ENCODE measurements at places on chromosomes 3 and 15.
A peak's percentile ranks its signal among the peaks of the same experiment; 100 is the strongest.

DNA sequence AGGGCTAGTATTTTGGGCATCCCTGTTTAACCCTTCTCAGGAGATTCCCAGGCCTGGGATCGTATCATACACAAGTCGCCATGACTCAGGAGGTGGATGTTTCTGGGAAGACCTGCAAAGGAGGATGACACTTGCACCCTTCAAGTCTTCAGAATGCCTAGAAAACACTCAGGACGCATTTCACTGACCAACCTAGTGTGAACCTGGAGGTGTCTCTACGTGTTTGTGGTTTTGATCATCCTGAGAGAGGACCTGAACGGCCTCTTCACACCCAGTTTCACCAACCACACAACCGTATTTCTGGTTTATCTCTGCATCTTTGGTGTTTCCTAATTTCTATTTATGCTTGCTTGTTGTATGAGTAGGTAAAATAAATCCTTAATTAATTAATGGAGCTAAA is 2.8 kb upstream of the CLDND1 start:
- DNase-seq, result no peak

DNA sequence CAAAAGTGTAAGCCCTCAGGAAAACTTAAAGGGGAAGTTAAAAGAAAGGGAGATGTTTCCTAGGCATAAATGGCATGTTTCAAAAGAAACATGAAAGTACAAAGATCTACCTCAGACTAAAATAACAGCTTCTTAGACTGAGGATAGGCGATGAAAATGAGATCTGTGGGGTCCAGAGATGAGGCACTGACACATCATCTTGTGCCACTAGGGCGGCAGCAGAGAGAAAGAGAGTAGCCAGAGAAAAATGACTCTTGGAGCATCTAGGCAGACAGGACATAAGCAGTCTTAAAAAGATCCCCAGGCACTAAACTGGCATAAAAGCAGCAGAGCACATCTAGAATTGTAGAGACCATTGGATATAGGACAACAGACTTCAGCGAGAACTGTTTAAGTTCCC is 42.5 kb upstream of the RFX7 start:
- no peak for DNase-seq

GRCh38 chr3:117059067-117059955 is 349.7 kb downstream of the TUSC7 start:
- DNase-seq, result peak; percentile 44

- no peak for DNase-seq
Measured at GRCh38 chr15:63600001-63600615, 2.9 kb downstream of the FBXL22 start.

DNA sequence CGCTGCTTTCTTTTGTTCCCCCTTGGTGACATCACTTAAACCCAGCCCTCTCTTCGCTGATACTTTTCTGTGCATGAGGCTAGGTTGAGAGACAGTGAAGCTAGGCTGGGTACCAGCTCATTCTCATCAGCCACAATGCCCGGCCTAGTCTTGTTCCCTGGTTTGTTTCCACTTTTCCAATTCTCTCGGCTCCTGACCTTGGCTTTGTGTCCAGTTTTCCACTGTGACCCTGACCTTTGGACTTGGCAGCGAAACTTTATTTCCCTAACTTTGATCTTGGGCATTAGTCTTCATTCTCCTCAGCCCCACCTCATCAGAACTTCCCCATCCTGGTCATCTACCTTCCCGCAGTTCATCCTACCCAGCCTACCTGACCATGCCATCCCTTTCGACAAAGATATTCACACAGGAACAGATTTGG is 908 bp upstream of the ADPGK start:
- no peak for DNase-seq

DNA sequence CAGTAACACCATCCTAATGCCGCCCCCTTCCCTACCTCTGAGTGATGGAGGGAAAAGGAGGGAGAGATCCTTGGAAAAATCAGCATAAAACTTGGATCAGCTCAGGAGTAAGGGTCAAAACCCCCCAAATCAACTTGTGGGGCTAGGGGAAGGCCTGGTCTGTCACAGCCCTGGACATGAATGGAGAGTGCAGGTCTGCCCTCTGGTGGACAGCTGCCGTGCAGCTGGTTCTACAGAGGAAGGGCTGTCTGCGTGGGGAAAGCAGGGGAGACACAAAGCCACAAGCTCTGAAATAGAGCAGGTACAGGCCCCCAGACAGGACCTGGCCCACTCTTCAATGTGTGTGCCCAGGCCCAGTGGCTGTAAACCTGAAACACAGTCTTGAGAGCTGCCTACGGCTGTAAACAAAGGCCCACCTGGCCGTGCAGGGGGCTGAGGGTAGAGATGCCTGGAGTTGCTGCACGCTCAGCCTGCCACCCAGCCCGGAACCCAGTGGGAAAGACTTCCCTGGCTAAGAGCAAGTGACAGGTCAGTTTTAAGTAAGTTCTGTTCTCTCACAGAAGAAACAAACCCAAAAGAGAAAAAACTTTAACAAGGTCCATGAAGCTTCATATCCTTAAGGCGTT is 16.4 kb downstream of the CLK3 start:
- peak; percentile 59 for DNase-seq

Data from EH (cell line).